ENCODE measurements at places on chromosomes 6 and 20.
A peak's percentile ranks its signal among the peaks of the same experiment; 100 is the strongest.

- no peak for DNase-seq
Observed at GRCh38 chr20:47303736-47304135, 52.8 kb downstream of the ZMYND8 start.

DNA sequence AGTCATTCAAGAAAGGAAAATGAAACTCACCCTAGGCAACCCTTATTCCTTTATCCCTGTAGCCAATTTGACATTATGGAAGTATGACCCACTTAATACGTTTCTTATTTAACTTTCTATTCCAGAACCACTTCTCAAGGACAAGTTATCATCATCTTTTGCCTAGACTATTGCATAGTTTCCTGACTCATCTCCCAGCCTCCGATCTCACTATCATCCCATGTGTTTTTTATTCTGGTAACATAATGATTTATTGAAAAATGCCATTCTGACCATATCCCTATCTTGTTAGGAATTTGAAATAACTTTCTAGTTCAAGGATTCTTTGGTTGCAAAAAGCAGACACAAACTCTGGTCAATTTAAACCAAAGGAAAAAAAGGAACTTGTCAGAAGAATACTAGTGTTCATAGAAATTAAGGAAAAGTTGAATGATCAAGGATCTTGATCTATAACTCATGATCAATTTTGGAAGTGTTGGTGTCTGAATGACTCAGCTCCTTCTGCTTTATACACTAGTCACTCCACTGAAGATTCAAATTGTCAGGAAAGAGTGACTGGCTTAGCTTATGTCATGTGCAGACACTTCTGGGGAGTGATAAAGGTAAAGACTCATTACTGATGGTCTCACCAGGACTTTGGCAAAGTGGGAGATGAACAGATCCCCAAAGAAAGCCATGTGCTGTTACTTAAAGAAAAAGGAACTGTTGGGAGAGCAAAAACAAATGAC lies 8.5 kb upstream of the TINAG start:
- no peak for DNase-seq

- DNase-seq = no peak
Observed at GRCh38 chr6:1903780-1904465, 294.2 kb downstream of the FOXC1 start.

- DNase-seq = no peak
Observed at GRCh38 chr20:44109951-44110361, 77.0 kb downstream of the JPH2 start.

DNA sequence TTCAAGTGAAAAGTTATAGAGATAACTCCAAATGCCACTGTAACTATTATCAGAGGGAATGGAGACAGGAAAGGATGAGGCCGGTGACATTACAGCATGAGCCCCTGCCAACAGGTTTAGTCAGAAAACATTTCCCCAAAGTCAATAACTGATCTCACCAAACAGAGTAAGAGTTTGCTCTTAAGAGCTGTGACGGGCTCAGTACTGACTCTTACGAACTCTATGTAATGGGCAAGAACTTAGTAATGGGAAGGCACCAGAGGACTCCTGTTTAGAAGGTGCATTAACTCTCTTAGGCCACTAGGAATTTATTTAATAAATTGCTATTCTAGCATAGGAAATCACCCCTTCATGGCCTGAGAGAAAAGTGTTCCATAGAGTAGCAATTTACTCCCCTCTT lies 76.8 kb downstream of the SAMD5 start:
- no peak for DNase-seq

DNA sequence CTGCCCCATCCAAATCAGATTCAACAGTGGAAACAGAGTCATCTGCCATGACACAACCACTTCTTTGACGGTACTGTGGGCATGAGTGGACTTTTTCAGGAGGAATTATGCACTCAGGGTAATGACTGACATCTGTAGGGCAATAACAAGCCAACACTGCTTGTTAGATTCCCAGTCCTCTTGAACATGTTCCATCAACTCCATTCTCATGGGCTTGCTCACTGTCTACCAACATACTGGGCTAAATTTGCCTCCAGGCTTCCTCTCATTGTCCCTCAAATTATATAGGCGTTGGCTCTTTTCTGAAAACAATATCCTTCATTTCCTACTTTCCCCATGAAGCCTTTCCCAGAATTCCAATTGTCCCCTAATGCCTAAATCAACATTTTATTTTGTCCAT lies 43.1 kb downstream of the ANKEF1 start:
- DNase-seq = no peak

DNA sequence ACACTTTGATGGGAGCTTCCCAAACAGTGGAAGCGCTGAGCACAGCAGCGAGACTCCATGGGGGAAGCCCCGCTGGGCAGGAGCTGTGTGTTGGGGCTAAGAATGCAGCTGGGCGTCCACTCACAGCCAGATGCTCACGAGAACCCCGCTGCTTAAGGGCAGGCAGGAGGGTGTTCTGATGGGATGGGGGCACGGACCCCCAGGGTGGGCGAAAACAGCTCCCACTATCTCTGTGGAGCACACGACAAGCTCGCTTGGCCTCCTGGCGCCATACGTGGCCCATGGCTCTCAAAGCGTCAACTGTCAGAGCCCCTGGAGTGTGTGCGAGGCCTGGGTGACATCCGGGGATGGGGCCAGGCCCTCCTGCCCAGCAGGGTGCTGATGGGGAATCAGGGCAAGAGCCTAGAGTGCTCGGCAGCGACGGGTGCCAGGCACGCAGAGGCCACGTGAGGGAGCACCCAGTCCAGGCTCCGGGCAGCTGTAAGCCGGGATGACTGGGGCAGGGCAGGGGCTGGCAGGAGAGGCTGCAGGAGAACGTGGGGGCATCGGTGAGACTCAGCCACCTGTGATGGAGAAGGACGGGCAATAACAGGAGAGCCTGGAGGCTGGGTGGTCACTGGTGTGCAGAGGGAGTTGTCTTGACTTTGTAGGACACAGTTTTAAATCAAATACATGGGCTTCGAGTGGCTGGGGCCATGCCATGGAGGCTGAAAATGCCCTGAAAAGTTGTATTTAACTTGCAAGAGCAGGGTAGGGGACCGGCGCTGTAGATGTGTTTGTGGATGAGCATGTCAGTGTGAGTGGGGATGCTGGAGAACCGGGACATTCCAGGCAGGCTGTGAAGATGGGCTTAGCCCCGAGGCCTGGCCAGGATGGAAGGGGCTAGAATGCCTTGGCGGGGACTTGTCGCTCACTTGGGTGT lies 27.3 kb downstream of the PYGB start:
- DNase-seq = peak; percentile 83

GRCh38 chr20:112396-112795 lies 24.9 kb downstream of the DEFB125 start:
- DNase-seq = no peak

DNA sequence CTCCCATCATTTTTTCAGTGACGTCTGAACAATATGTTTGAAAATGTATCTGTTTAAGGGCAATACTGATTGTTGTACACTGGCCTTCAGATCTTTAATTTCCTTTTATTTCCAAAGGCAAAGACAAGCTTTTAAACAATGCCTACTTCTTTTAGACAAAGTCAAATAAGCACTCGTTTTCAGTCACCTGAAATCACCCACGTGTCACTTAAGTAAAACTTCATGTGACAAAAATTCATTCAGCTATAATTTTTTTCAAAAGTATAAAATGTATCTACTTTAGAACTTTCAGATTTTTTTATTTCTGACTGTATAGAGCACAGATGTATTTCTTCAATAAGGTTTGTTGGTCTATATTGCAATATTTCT lies 113.5 kb upstream of the BEND6 start:
- no peak for DNase-seq

Data from left ventricle myocardium superior (tissue), 1 donor.